ENCODE measurements at places on chromosomes 12 and 14. TPM values are rescaled to one million over a fixed set of nuclear protein-coding genes. Genes with fewer than 3 reads are reported as not detected.

CATSPERB gene
- total RNA-seq, result not detected

RNASE3 gene
- not detected for total RNA-seq

ASB2 gene
- not detected for total RNA-seq

C12orf75 gene
- total RNA-seq, result 44.0 TPM

TMTC1 gene
- 45.8 TPM for total RNA-seq

DBX2 gene
- total RNA-seq, result not detected

CCDC177 gene
- not detected for total RNA-seq

ISM2 gene
- under 0.01 TPM for total RNA-seq

KERA gene
- total RNA-seq, result not detected

LALBA gene
- total RNA-seq, result not detected

KRT75 gene
- not detected for total RNA-seq

POU6F1 gene
- total RNA-seq, result 0.99 TPM

PRDM4 gene
- total RNA-seq, result 19.0 TPM

KLRF2 gene
- total RNA-seq, result not detected

TMED8 gene
- total RNA-seq, result 8.6 TPM

CLEC14A gene
- 286 TPM for total RNA-seq

NID2 gene
- total RNA-seq, result 14.2 TPM

FAM177A1 gene
- 46.3 TPM for total RNA-seq

NKX2-8 gene
- not detected for total RNA-seq

DNAJC22 gene
- 2.0 TPM for total RNA-seq

ADAMTS20 gene
- not detected for total RNA-seq

SLC39A5 gene
- not detected for total RNA-seq

BEGAIN gene
- total RNA-seq, result not detected

CLEC6A gene
- not detected for total RNA-seq

PLEKHD1 gene
- total RNA-seq, result under 0.01 TPM

GPR84 gene
- total RNA-seq, result not detected

KCNK10 gene
- not detected for total RNA-seq

RD3L gene
- not detected for total RNA-seq

TMEM30B gene
- total RNA-seq, result 0.09 TPM

DLK1 gene
- total RNA-seq, result not detected

VSIG10 gene
- total RNA-seq, result 16.1 TPM

GALNT9 gene
- total RNA-seq, result 0.36 TPM

TAPBPL gene
- 8.1 TPM for total RNA-seq

DIO3 gene
- not detected for total RNA-seq

LMNTD1 gene
- 0.45 TPM for total RNA-seq

ART4 gene
- 17.9 TPM for total RNA-seq

CLEC1A gene
- total RNA-seq, result 2.4 TPM

SRRM4 gene
- total RNA-seq, result not detected

RAD51AP1 gene
- 11.6 TPM for total RNA-seq

SOAT2 gene
- total RNA-seq, result not detected

PLEKHG7 gene
- not detected for total RNA-seq

APOF gene
- total RNA-seq, result not detected

PDZRN4 gene
- total RNA-seq, result not detected

GYS2 gene
- total RNA-seq, result not detected

NIN gene
- total RNA-seq, result 41.3 TPM

CMA1 gene
- total RNA-seq, result not detected

TBX3 gene
- 3.2 TPM for total RNA-seq

CLEC2B gene
- 36.7 TPM for total RNA-seq

MMP17 gene
- 16.4 TPM for total RNA-seq

ZNF891 gene
- total RNA-seq, result 0.54 TPM

MYH7 gene
- not detected for total RNA-seq

LBHD2 gene
- not detected for total RNA-seq

GPX2 gene
- total RNA-seq, result 0.09 TPM

FBLN5 gene
- total RNA-seq, result 0.90 TPM

IGF1 gene
- 0.09 TPM for total RNA-seq

ACRBP gene
- total RNA-seq, result 0.28 TPM

SLC8A3 gene
- total RNA-seq, result 0.09 TPM

BATF gene
- not detected for total RNA-seq

VCPKMT gene
- total RNA-seq, result 5.6 TPM
